ENCODE measurements at places on chromosomes 7 and 10.

DNA sequence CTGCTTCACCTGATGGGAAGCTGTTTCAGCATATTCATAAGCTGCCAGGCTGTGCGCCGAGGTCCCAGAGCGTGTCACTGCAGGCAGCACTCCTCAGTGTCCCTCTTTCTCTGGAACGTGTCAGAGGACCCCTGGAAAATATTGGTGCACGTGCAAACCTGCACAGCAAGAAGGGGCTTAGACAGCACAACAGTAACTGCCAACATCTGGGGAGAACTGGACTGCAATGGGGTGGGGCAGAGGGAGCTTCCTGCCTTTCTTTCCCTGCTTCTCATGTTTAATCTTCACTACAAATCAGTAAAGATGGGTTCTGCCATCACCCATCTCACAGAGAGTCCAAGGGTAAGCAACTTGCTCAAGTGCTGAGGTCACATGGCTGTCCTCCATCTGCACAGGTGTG lies 86.5 kb upstream of the GPR26 start:
- DNase-seq: no peak

DNA sequence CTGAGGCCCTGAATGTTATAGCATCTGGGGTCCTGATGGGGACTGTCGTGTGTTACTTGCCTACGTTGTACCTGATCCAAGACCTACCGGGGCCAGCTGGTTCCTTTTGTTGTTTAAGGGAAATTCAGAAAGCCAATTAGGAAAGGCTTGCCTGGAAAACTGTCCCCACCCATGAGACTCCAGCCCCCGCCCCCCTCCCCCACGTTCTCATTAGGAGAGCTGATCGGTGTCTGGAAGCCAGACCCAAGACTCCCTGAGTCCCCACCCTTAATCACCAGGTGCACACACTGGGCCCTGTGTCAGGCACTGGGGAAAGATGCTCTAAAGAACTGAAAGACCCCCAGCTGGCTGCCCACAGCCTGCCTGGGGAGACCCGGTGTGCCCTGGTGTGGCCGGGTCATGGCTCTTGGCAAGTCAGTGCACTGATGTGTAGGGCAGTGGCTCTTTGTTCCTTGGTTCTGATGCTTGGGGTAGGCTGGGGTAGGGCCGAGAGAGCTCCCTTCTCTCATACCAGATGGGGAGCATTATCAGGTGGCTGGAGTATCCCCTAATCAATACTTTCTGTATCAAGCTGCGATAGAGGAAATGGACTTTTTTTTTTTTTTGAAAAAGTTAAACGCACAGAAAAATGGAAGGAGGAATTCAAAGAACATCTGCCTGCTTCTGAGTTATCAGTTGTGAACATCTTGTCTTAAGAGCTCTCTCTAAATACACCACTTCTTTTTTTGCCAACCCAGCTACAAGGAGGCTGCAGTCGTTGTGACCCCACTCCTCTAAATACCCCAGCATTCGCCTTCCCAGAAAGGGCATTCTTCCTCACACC lies 16.9 kb downstream of the TSPAN15 start:
- DNase-seq: no peak

DNA sequence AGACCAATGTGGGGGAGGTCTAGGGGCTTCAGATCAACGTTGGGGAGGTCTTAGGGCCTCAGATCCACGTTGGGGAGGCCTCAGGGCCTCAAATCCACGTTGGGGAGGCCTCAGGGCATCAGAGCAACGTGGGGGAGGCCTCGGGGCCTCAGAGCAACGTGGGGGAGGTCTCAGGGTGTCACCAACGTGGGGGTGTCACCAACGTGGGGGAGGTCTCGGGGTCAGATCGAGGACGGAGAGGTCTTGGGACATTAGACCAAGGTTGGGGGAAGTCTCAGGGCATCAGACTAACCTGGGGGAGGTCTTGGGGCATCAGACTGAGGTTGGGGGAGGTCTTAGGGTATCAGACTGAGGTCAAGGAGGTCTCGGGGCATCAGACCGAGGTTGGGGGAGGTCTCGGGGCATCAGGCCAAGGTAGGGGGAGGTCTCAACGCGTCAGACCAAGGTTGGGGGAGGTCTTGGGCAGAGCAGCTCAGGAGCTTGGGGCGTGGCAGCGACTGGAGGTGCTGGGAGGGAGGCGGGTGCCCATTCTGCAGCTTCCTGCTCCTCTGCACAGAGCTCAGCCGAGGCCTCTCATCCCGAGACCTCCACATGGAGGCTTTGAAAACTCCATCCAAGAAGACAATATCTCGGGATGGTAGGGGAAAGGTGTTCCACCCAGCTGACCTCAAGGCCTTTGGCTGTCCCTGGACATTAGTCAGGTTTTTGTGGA lies 159.8 kb downstream of the WDR37 start:
- no peak for DNase-seq

DNA sequence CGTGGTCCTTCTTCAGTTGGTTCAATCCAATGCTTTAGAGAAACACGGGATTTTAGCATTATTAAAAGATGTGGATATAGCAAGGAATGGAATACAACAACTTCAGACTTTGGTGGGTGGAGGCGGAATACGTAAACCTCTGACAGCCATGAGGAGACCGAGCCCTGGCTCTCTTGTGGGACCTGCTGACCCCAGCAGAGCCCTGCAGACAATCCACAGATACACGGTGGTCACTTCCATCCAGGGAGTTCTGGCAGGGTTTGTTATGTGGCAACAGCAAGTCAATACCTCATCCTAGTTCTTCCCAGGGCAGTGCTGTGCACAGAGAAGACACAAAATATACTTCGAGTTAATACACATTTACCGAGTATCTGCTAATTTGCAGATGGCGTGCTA lies 118.5 kb upstream of the DIP2C start:
- DNase-seq: no peak

- no peak for DNase-seq
These were observed 24.0 kb downstream of the SLC25A13 start for GRCh38 chr7:96297876-96298275.

DNA sequence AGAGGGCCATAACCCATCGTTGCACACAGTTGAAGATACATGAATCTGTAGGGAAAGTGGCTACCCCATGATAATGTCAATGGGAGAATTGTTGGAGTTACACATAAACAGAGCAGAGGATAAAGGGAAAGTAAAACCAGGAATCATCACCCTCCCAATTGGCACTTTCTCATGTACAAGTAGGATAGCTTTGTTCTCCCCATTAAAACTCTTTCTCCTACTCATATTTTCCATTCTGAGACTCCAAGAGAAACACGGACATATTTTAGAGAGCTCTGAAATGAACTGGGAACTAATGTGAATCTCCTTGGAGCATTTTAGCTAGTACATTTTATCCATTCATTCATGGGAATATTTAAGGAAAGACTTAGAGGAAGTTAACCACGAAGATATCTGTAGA lies 17.2 kb upstream of the LRRC17 start:
- DNase-seq: no peak

DNA sequence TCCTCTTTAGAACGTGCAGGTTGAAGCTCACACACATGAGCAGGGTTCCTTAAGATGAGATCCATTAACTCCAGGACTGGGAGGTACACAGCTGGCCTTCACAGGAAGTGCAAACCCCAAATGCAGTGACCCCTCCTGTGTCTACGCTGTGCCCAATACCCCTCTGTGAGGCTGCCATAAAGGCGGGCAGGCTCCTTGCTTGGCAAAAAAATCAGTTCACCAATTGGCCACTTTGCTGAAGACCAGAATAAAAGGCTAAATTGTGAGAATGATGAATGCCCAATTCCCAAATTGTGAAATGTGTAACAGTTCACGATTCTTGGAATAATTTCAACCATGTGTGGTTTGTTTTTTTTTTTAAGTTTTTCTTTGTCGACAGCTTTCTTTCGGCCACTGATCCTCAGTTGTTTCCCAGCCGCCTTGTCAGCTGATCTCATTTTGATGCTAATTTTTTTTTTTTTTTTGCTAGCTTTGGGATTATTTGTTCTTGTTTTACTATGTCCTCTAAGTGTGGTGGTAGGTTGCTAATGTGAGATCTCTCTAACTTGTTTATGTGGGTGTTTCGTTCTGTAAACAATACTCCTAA lies 101.9 kb upstream of the PRSS58 start:
- no peak for DNase-seq

DNA sequence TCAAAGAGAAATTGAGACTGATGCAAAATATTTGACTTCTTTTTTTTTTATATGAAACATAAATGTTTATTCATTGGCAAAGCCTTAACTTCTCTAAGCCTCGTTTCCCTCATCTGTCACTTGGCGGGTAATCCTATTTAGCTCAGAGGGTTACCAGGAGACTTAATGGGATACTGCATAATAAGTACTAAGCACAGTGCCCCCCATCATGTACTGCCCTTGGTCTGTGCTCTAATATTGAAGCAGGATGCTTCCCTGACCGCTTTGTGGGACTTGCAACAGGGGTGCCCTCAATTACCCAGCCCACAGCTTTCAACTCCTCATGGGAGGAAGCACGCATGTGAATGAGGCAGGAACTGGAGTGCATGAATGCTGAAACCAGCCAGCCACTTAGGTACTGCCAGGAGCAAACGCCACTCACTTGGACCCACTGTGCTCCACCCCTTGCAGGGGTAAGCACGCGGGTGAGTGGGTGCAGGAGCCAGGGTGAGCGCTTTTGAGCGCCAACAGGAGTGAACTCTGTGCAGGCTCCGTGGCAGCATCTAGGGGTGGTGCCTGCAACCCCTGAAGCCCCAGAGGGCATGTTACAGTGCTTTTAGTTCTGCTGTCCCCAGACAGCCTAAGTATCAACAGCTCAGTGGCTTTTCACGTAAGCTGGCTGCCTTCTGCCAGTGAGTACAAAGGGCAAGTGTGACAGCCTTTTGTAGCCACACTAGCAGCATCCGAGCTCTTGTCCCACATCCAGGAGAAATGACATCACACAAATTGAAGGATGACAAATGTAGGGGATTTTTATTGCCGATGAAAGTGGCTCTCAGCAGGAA lies 209.8 kb upstream of the C7orf33 start:
- DNase-seq: no peak
